ENCODE measurements at places on chromosomes 7 and 10.

DNA sequence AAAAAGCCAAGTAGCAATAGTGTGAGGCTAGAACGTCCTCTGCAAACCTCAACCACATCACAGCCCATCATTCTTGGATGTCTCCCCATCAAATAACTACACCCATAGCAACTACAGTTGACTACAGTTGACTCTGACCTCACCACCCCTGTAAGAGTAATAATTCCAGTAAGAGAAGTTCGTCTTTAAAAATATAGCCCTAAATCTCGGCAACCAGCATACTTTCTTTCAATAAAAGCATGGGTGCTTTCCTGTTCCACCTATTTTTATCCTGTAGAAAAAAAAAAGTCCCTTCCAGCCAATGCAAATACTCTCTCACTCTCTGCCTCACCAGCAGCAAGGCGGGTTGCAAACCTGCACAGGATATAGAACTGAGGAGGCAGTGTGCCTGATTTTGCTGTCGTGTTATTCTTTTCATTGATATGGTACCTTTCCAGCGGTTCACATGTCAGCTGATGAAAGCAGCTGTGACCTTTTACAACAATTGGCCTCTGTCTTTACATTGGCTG is 187.5 kb upstream of the NFE2L3 start:
- DNase-seq = no peak
- no peak overlapping the region for H3K27ac ChIP-seq
- no peaks in the 10 kb centered on the region for H3K4me1 ChIP-seq
- H3K4me3 ChIP-seq = no peak overlapping the region
- no peaks in the 10 kb centered on the region for H3K36me3 ChIP-seq

- DNase-seq = no peak
- H3K4me1 ChIP-seq = peaks cover 34% of the 10 kb centered on the region
- H3K27me3 ChIP-seq = no peaks in the 10 kb centered on the region
- no peak overlapping the region for H3K4me3 ChIP-seq
Observed at GRCh38 chr10:74823791-74824183, 2.6 kb upstream of the KAT6B start.

- H3K4me1 ChIP-seq = peaks cover 30% of the 10 kb centered on the region
- no peak overlapping the region for H3K27ac ChIP-seq
- H3K27me3 ChIP-seq = no peaks in the 10 kb centered on the region
- H3K4me3 ChIP-seq = no peak overlapping the region
- no peak for DNase-seq
Observed at GRCh38 chr10:112448888-112449287, 1.9 kb downstream of the VTI1A start.

DNA sequence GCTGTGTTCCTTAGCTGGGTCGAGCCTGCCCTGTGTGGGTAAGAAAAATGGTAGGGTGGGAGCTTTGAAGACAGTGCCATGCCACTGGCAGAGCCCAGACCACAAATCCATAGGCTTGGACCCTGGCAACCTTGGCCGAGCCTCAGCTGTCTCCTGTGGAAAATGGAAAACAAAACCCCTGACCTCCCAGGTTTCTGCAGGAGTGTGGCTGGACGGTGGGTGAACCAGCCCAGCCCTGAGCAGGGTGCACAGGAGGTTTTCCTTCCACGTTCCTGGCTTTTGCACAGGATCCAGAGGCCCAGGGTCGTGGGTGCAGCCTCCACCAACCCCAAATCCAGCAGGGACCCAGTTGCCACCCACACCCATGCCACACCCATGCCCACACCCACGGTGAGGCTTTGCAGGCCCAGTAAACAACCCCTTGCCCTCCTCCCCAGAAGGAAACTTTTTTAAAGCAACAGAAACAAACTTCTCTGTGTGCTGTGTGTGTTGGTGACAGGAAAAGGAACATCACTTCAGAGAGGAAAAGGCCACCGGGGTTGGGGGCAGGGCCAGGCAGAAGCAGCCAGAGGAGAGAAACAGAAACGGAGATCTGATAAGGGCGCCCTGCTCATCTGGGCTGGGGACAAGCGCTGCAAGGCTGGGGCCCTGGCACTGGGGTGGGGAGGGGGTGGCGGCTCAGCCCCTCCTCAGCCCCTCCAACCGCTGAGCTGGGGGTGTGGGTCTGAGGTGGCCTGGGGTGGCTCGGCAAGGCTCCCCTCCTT is 20.7 kb upstream of the ZMIZ1 start:
- H3K27me3 ChIP-seq = no peaks in the 10 kb centered on the region
- no peak overlapping the region for H3K4me3 ChIP-seq
- no peaks in the 10 kb centered on the region for H3K36me3 ChIP-seq
- H3K27ac ChIP-seq = peak overlapping the region; percentile 60
- peak; percentile 48 for DNase-seq
- H3K4me1 ChIP-seq = peaks cover 5% of the 10 kb centered on the region

DNA sequence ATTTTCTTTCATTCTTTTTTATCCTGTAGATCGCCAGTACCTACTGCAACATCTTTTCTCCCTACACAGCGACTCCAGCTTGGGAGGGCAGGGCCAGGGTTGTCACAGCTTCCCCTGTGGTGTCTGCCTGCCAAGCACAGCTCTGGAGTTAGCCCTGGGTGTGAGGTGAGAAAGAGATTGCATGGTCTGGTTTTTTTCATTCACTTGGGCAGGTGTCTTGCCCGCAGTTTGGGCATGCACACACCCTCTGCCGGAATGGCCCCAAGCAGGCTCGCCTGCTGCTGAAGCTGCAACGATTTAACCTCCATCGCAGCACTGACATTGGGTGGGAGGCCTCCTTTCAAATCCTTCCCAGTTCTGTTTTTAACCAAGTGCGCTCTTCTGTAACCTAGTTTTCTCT is 132.8 kb downstream of the WNT2 start:
- H3K4me1 ChIP-seq = no peaks in the 10 kb centered on the region
- no peaks in the 10 kb centered on the region for H3K27me3 ChIP-seq
- H3K27ac ChIP-seq = no peak overlapping the region
- H3K36me3 ChIP-seq = no peaks in the 10 kb centered on the region
- DNase-seq = no peak

DNA sequence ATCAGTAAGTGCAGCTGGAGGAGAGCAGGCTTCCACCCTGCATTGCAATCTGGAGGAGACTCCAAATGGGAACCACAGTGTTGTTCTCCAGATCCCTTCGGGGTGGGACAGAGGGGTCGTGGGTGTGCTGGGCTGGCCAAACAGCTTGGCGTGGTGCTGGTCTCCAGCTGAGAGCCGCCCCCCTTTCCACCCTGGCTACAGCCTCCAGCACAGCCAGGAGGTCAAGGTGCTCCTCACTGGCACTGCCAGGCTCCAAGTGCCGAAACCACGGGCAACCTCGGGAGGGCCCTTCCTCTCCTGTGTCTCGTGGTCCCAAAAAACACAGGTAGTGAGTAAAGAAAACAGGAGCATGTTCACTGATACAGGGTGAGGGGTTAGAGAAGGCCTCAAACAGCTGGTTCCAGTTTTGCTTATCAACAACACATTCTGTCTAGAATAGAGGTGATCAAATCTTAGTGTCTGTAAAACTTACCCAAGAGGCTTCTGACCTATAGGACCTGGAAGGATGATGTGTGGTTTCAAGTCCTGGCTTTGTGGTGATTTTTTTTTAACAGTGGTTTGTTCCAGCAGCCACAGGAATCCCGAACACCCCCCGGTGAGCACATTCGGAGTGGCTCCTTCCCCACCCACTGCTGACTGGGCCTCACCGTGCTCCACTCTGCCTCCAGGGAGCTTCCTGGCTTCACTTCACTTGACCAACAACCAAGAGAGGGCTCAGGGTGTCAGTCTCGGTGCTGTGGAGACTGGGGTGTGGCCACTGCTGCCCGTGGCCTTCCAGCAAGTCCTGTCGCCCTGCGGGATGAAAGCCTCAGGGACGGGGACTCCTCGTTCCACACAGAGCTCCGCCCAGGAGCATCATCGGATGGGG is 31.2 kb upstream of the EN2 start:
- H3K4me3 ChIP-seq = no peak overlapping the region
- H3K36me3 ChIP-seq = no peaks in the 10 kb centered on the region
- DNase-seq = no peak
- no peaks in the 10 kb centered on the region for H3K4me1 ChIP-seq

DNA sequence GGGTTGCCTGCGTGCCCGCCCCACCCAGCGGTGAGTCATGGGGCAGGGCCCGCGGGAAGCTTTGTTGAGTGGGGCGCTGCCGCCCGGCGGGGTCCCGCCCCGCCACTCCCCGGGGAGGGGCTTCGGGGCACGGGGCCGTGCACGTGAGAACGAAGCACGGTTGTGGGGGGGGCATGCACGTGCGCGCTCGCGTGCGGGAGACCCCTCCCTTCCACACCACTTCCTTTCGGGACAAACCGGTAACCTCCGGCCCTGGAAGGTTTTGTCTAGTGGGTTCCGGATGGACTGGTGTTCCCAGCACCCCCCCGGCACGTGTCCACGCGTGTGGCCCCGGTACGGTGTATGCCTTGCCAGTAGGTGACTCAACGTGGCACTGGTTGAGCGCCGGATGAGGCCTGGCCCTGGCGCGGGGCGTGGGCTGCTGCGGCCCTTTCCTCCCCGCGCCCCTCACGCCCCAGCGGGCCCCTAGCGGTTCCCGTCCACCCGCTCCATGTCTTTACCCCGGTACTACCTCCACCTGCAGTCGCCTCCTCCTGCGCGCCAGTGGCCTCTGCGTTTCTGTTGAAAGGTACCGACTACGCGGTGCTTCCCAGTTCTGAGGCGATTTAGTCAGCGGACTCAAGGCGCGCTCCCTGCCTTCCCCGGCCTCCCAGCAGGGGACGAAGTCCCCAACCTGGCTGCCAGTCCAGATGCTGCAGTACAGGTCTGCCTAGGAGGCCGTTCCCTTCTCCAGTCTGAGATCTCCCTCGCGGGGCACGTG is 3.1 kb downstream of the ADIRF start:
- peak overlapping the region; percentile 70 for H3K4me3 ChIP-seq
- no peaks in the 10 kb centered on the region for H3K36me3 ChIP-seq
- H3K27ac ChIP-seq = peak overlapping the region; percentile 91
- H3K4me1 ChIP-seq = peaks cover 28% of the 10 kb centered on the region
- no peaks in the 10 kb centered on the region for H3K27me3 ChIP-seq

GRCh38 chr7:44678471-44679179 is 70.0 kb upstream of the ZMIZ2 start:
- no peaks in the 10 kb centered on the region for H3K27me3 ChIP-seq
- peak; percentile 88 for DNase-seq
- peak overlapping the region; percentile 79 for H3K27ac ChIP-seq
- peaks cover 23% of the 10 kb centered on the region for H3K4me1 ChIP-seq
- peaks cover 43% of the 10 kb centered on the region for H3K36me3 ChIP-seq
- H3K4me3 ChIP-seq = no peak overlapping the region

DNA sequence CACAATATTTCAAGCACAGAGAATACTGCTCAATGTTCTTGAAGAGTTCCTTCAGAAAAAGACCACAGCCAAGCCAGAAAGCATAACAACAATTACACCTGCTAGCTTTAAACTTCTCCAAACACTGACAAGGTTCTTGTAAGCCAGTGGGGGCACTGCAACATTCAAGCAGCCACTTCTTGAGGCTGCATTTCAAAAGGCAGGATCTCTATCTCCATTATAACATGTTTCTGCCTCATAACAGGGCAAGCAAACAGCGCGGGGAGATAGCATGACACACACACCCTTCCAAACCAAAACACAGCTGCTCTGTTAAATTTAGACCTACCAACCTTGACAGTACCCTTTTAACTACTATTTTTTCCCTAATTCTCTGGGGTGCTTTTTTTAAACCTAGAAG is 30.8 kb downstream of the CHCHD3 start:
- H3K4me1 ChIP-seq = peaks cover 29% of the 10 kb centered on the region
- DNase-seq = peak; percentile 35
- no peaks in the 10 kb centered on the region for H3K27me3 ChIP-seq
- H3K4me3 ChIP-seq = no peak overlapping the region

GRCh38 chr7:76394957-76395356 is 14.5 kb downstream of the SSC4D start:
- H3K4me1 ChIP-seq = peaks cover 23% of the 10 kb centered on the region
- no peaks in the 10 kb centered on the region for H3K27me3 ChIP-seq
- DNase-seq = no peak
- H3K4me3 ChIP-seq = no peak overlapping the region
- no peaks in the 10 kb centered on the region for H3K36me3 ChIP-seq

GRCh38 chr7:138935465-138936011 is 45.7 kb downstream of the KIAA1549 start:
- no peaks in the 10 kb centered on the region for H3K36me3 ChIP-seq
- H3K4me1 ChIP-seq = no peaks in the 10 kb centered on the region
- H3K27me3 ChIP-seq = no peaks in the 10 kb centered on the region
- H3K27ac ChIP-seq = peak overlapping the region; percentile 62
- H3K4me3 ChIP-seq = no peak overlapping the region
